Stimulated activated CD4-positive, alpha-beta T cell treated with anti-CD3 and anti-CD28 coated beads, Interleukin-15, amount 100 ng/mL, for 48 hours (primary cell): ENCODE measurements at places on chromosomes 12 and 14.

DNA sequence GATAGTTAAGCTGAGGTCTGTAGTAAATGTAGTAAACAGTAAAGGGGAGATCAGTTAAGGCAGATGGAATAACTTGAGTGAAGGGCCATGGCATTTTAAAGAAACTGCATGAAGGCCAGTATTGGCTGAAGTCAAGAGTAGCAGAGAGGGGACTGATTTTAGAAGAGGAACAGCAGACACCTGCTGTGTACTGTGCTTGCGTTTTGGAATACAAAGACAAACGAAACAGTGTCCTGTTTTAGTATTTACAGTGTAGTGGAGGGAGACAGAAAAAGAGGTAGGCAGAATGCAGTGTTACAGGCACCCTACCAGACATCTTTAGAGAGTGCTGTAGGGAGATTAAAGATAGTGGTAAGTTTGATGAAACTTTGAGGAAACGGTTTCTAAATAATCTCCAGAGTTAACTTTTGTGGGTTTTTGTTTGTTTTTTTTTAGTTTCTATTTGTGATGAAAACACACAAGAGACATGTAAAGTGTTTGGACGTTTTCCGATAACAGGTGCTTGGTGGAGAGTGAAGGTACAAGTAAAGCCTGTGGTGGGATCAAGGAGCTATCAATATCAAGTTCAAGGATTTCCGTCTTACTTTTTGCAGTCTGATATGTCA is 2.1 kb downstream of the HELB start:
- no peak for DNase-seq

DNA sequence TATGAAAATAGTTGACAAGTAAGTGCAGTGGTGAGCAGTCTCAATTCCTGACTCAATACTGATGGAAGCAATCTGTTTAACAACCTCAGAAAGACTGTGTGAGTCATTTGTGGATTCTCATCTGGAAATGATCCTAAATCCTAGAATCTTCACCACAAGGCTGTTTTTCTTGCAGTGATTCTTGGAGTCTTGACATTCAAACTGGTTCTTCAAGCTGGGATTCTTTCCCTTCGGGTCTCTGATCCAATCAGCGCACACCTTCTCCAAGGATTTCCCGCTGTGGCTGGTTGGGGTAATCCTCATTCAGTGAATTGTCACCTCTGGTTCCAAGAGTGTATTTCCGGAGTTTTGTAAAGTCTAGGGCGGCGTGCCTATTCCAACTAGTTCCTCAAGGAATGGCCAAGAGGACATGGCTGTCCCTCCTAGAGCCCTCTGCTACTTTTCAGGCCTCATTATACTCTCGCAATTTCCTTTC is 37.7 kb upstream of the FOXJ2 start:
- DNase-seq: no peak

DNA sequence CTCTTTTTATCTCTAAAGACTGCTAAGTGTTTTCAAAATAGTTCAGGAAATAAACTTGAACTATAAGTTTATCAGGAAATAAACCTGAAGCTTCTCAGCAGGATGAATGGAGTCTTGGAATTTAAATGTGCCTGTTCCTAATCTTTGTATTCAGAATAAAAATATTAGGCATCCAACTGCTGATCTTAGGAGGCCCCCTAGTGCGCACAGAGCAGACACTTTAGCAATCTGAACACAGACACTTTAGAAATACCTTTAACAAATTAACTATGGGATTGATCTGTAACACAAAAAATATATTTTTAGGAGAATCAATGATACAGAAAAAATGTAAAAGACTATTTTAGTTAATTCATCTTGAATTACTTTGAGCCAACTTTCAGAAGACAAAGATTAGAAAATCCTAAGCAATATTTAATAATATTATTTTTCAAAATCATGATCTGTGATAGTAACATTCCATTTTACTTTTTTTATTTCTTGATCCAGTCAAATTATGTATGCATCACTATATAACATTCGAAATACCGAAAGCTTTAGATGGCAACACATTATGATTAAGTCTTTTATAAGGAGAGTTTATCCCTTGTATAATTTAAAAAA is 80.9 kb downstream of the SLC41A2 start:
- DNase-seq: no peak

DNA sequence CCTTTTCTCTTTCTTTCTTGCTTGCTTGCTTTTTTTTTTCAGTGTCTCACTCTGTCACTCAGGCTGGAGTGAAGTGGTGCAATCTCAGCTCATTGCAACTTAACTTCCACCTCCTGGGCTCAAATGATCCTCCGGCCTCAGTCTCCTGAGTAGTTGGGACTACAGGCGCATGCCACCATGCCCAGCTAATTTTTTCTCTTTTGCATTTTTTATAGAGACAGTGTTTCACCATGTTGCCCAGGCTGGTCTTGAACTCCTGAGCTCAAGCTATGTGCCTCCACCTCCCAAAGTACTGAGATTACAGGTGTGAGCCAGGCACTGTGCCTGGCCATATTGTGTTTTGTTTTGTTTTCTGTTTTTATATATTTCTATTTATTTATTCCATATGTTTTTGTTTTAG is 461.0 kb downstream of the ADAMTS20 start:
- no peak for DNase-seq

- DNase-seq: no peak
Measured at GRCh38 chr14:22588526-22589095, 413 bp downstream of the DAD1 start.

GRCh38 chr14:50766338-50766886 is 64.5 kb downstream of the NIN start:
- DNase-seq: no peak

DNA sequence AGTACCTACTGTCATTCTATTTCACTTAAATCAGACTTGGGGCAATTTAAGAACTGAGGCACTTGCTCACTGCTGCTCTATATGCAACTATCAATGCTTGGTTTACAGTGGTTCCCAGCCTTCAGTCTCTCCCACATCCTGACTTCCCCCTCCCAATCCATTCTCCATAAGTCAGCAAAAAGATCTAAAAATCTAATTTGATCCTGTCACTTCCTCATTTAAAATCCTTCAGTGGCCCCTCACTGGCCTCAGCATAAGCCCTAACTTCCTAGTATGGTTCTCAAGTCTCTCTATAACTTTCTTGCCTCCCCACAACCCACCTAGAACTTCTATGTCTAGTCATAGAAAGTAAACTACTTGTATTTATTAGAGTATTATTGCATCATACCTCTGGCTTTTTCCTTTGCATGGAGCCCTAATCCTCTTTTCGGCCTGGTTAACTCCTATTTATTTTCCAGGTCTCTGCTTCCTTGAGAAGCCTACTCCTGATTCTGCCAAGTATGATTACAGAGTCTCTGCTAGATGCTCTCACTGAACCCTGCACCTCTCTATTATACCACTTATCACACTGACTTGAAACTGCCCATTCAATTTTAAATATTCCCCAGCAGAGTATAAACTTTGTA is 130.6 kb downstream of the RALGAPA1 start:
- DNase-seq: no peak

DNA sequence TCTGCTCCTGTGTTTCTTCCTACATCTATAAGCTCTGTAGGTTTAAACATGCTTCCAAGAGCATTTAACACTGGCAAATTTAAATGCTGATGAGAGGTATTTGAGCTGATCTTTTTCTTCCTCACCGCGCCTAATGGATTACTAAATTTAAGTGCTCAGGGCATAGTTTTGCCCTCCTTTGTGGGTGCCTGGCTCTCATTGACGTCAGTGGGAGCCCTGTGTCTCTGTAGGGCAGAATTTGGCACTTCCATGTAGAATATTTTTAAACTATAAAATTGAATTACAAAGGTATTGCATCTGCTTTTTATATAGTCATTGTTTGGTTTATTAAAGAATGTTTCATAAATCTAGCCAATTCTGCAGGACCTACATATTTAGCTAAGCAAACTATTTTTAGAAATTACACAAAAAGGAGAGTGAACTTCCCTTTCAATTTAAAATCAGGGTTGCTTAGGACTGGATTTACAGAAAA is 444.8 kb downstream of the AEBP2 start:
- no peak for DNase-seq

DNA sequence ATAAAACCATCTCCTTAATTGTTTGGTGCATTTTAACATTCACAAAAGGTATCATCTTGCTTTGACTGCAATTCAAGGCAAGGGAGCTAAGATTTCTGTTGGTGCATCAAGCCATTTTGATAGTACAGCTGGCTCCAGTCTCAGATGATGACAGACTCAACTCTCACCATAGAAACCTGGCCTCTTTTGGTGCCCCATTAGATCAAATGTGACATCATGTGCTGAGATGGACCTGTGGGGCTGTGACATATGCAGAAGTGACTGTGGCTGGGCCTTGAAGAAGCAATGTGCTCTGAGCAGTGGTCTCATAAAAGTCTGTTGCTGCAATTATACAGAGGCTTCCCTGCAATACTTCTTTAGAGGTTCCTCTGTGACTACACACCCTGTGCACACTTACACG is 88.4 kb downstream of the SLC2A13 start:
- no peak for DNase-seq

- no peak for DNase-seq
Measured at GRCh38 chr12:29147731-29148595, 1.1 kb upstream of the FAR2 start.

DNA sequence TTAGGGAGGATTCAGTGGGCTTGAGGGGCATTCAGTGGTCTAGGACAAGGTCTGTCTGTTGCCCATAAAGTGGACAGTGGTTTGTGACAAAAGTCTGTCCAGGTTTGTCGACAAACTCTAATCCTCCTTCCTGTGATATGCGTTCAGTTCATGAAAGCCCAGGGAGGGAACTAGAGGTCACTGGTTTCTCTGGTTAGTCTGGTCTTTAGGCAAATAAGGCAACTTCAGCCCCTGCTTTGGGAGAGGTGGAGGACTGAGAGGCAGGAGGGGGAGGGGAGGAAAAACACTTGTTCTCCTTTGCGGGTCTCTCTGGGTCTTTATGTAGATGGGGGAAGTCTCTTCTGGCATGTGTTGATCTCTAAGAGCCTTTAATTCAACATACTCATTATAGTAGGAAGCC is 235.1 kb upstream of the PWP1 start:
- DNase-seq: no peak

GRCh38 chr12:84694116-84694515 is 218.5 kb downstream of the SLC6A15 start:
- DNase-seq: no peak

GRCh38 chr12:54431911-54432814 is 13.1 kb upstream of the ITGA5 start:
- no peak for DNase-seq

DNA sequence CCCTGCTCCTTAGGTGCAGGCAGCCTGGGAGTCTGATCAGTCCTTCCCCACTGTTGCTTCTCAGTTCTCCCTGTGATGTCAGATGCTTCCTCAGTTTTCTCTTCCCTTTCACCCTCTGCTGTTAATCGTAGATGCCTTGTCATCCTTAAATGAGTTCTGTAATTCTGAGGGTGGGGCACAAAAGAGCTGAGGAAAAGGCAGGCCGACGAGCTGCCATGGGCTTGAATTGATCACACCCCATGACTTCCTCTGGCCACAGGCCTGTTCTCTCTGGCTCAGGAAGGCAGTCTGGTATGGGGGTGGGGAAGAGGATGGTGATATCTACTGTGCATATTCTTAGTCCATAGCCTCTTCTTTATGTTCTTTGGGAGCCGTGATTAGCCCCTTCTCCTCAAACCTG is 5.2 kb upstream of the AP1G2 start:
- no peak for DNase-seq

- no peak for DNase-seq
Measured at GRCh38 chr12:68749443-68749842, 3.5 kb downstream of the SLC35E3 start.

- no peak for DNase-seq
Measured at GRCh38 chr14:88804035-88804434, 11.3 kb upstream of the EML5 start.

DNA sequence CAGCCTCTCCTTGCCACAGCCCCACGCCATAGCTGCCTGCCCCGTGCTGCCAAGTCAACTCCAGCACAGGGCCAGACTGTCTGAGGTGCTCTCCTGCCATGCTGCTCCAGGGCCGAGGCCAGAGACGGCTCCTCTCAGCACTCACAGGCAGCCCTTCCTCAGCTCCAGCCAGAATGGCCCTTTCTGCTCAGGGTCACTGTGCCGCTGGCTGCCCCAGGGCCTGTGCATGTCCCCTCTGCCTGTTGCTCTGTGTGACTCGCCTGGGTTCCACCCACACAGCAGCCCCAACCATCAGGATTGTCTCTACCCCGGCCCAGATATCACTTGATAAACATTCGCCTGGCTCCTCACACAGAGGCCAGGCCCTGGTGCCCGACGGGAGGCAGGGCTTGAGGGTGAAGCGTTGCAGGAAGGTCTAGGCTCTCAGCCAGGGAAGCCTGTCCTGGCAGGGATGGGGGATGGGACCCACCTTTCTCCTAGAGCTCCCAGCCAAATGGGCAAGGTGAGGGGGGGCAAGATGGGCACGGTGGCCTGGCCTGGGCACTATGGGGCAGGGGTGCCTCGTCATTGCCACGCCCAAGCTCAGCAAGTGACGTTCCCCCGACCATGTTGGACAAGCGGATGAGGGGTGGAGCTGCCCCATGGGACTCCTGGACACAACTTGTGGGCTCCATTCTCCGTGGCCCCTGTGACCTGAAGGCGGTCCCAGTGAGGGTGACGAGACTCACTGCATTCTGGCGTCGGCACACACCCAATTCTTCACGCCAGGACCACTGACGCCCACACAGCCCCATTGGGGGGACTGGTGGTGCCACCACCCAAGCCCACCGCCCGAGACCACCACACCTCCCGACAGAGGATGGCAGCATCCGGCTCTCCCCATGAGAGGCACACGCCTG is 27.4 kb upstream of the BTBD6 start:
- DNase-seq: no peak

DNA sequence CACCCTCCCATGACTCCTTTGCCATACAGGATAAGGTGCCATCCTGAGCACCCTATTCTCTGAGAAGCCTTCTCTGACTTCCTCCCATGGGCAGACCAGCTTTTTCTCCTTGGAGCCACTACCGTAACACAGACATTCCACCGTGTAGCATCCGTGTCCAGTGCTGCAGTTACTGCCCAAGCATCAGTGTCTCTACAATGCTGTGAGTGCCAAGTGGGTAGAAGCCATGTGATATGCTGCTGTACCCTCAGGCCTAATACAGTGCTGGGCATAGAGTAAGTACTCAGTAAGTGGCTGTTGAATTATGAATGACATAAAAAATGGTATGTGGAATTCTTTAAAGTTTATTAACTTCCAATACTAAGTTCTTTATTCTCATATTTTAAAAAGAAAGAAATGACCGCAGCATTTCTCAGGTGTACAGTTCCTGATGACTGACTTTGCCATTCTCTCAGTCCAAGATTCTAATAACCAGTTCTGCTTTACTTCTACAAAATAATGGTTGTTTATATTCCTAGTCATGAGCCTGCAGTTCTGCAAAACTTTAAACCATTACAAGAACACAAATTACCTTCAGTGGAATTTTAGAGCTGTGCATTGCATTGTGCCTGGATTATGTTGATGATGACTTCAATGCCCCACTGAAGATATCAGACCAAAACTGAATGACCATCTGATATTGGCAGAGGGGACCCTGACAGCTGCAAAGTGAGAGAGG is 118.7 kb downstream of the RPAP3 start:
- no peak for DNase-seq

DNA sequence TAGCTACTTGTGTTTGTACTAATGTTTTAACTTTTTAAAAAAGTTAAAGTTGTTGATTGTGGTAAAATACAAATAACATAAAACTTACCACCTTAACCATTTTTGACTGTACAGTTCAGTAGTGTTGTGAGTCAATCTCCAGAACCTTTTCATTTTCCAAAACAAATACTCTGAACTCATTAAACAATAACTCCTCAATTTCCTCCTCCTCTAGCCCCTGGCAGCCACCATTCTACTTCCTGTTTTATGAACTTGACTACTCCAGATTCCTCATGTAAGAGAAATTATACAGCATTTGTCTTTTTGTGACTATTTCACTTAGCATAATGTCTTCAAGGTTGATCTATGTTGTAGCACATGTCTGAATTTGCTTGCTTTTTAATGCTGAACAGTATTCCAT is 299.1 kb upstream of the AMIGO2 start:
- no peak for DNase-seq
